Effector memory CD8-positive, alpha-beta T cell (primary cell): ENCODE measurements at places on chromosomes 12 and 14.
A peak's percentile ranks its signal among the peaks of the same experiment; 100 is the strongest.

DNA sequence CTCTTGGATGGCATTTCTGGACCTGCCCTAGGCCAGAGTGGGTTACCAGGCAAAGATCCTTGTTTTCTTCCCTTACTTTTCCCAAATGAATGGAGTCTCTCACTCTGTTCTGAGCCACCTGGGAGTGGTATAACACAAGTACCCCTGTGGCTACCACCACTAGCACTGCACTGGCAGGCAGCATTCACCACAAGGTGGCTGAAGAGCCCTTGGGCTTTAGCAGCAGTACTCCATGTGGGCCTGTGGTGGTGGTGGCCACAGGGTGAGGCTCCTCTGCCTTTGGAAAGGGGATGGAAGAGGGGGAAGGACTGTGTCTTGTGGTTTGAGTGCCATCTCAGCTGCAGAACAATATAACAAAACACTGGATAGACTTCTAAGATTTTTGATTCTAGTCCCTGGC lies 38.1 kb upstream of the LMNTD1 start:
- H3K4me3 ChIP-seq: no peak overlapping the region
- no peaks in the 10 kb centered on the region for H3K4me1 ChIP-seq
- H3K36me3 ChIP-seq: no peaks in the 10 kb centered on the region
- no peak for DNase-seq
- no peaks in the 10 kb centered on the region for H3K27me3 ChIP-seq

DNA sequence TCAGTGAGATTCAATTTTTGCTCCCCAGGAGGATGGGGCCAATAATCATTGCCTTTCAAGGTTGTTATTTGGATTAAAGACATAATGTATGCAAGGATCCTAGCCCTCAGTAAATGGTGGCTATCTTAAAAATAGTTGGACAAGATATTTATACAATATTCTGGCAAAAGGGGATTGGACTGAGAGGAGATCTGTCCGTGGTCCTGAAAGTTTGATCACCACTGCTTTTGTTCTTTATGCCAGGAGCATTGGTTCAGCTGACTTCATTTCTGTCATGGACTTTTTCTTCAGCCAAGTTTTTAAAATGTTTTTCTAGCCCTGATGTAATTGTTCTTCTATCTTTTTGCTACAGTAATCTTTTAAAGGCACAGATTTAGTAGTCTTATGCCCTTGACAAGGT lies 70.2 kb upstream of the TCL1A start:
- H3K4me3 ChIP-seq: no peak overlapping the region
- H3K36me3 ChIP-seq: no peaks in the 10 kb centered on the region
- H3K4me1 ChIP-seq: no peaks in the 10 kb centered on the region
- DNase-seq: no peak

DNA sequence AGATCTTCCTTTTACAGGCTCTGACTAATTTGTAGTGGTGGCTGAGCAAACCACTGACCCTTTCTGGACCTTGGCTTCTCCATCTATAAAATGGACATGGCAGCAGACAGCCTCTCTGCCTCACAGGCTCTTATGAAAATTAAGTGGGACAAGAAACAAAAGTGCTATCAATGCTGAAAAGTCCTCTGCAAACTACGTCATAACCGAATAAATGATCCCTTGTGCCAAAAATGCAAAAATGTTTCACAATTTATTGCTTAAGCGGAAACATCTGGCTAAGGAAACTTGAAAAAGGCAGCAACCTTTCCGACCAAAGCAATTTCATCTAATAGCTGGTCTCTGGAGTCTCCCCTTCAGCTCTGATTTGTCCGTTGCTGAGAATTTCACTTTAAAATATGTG lies 108.5 kb upstream of the PLXNC1 start:
- no peak for DNase-seq
- no peaks in the 10 kb centered on the region for H3K36me3 ChIP-seq
- H3K27ac ChIP-seq: no peak overlapping the region
- no peaks in the 10 kb centered on the region for H3K4me1 ChIP-seq
- no peak overlapping the region for H3K4me3 ChIP-seq

GRCh38 chr12:60930151-60930550 lies 1330.1 kb upstream of the USP15 start:
- no peak for DNase-seq
- H3K4me1 ChIP-seq: no peaks in the 10 kb centered on the region
- H3K27me3 ChIP-seq: no peaks in the 10 kb centered on the region
- H3K27ac ChIP-seq: no peak overlapping the region
- no peak overlapping the region for H3K4me3 ChIP-seq

GRCh38 chr14:86357876-86358275 lies 827.9 kb downstream of the FLRT2 start:
- H3K27me3 ChIP-seq: no peaks in the 10 kb centered on the region
- no peak for DNase-seq
- no peaks in the 10 kb centered on the region for H3K36me3 ChIP-seq
- H3K4me3 ChIP-seq: no peak overlapping the region
- H3K4me1 ChIP-seq: no peaks in the 10 kb centered on the region

GRCh38 chr12:100733817-100734593 lies 60.6 kb upstream of the ANO4 start:
- no peak overlapping the region for H3K4me3 ChIP-seq
- no peak overlapping the region for H3K27ac ChIP-seq
- H3K36me3 ChIP-seq: no peaks in the 10 kb centered on the region
- H3K4me1 ChIP-seq: no peaks in the 10 kb centered on the region
- DNase-seq: no peak

GRCh38 chr12:31966558-31967205 lies 7.5 kb downstream of the RESF1 start:
- H3K4me3 ChIP-seq: peak overlapping the region; percentile 97
- H3K36me3 ChIP-seq: peaks cover 80% of the 10 kb centered on the region
- DNase-seq: no peak
- peaks cover 92% of the 10 kb centered on the region for H3K4me1 ChIP-seq
- peak overlapping the region; percentile 91 for H3K27ac ChIP-seq

DNA sequence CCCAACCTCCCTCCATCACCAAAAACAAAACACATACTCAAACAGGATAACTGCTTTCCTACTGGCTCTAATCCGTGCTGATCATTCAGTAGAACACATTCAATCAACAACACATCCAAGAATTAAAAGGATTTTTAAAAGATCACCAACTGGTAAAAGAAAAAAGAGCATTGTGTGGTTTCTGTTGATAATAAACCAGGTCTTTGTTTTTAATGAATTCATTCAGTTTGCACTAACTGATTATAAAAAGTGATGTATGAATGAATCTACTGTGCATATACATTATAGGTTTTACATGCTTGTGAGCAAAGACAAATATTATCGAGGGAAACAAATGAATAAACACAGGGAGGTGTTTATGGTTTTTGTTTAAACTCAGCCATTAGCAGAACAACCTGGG lies 55.1 kb downstream of the CIT start:
- DNase-seq: no peak
- H3K36me3 ChIP-seq: no peaks in the 10 kb centered on the region
- no peak overlapping the region for H3K27ac ChIP-seq
- H3K4me1 ChIP-seq: no peaks in the 10 kb centered on the region
- H3K4me3 ChIP-seq: no peak overlapping the region

GRCh38 chr12:95820096-95820703 lies 29.6 kb upstream of the NTN4 start:
- H3K27me3 ChIP-seq: peaks cover 24% of the 10 kb centered on the region
- H3K36me3 ChIP-seq: no peaks in the 10 kb centered on the region
- H3K4me3 ChIP-seq: no peak overlapping the region
- no peak for DNase-seq
- H3K27ac ChIP-seq: no peak overlapping the region
- no peaks in the 10 kb centered on the region for H3K4me1 ChIP-seq

DNA sequence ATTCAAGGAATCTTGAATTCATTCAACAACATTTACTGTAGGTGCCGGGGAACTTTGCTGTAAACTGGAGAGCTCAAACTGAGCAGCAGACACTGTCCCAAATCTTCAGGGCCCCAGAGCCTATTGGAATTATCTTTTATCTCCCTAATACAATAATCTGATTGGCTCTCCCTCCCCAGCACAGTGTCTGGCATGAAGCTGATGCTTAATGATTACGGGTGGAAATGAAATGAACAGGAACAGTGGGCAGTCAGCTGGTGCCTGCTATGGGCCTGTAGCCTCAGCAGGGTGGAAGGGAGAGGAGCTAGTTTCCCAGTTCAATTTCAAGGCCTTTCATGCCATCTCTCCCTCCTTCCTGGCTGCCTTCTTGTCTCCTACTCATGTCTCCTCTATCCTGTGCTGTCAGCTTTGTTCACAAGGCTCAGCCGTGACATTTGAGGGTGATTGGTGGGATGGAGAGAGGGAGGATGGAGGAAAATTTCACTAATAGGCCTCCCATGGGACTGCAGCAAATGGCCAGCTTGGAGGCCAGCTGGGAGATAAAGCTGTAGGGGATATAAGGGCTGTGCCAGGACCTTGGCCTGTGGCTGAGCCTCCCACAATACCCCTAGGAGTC lies 4.3 kb upstream of the RAPGEF3 start:
- no peak overlapping the region for H3K4me3 ChIP-seq
- peaks cover 3% of the 10 kb centered on the region for H3K36me3 ChIP-seq
- no peak overlapping the region for H3K27ac ChIP-seq
- DNase-seq: no peak
- peaks cover 14% of the 10 kb centered on the region for H3K4me1 ChIP-seq
- H3K27me3 ChIP-seq: no peaks in the 10 kb centered on the region

- H3K27me3 ChIP-seq: peaks cover 22% of the 10 kb centered on the region
- peak overlapping the region; percentile 82 for H3K4me3 ChIP-seq
- H3K4me1 ChIP-seq: peaks cover 4% of the 10 kb centered on the region
- no peak for DNase-seq
- H3K27ac ChIP-seq: no peak overlapping the region
These were observed 384 bp upstream of the SMUG1 start for GRCh38 chr12:54189198-54189539.

- H3K27ac ChIP-seq: no peak overlapping the region
- peaks cover 2% of the 10 kb centered on the region for H3K36me3 ChIP-seq
- peaks cover 71% of the 10 kb centered on the region for H3K27me3 ChIP-seq
- no peak overlapping the region for H3K4me3 ChIP-seq
- H3K4me1 ChIP-seq: no peaks in the 10 kb centered on the region
These were observed 100.7 kb upstream of the EIF5 start for GRCh38 chr14:103233328-103233727.

DNA sequence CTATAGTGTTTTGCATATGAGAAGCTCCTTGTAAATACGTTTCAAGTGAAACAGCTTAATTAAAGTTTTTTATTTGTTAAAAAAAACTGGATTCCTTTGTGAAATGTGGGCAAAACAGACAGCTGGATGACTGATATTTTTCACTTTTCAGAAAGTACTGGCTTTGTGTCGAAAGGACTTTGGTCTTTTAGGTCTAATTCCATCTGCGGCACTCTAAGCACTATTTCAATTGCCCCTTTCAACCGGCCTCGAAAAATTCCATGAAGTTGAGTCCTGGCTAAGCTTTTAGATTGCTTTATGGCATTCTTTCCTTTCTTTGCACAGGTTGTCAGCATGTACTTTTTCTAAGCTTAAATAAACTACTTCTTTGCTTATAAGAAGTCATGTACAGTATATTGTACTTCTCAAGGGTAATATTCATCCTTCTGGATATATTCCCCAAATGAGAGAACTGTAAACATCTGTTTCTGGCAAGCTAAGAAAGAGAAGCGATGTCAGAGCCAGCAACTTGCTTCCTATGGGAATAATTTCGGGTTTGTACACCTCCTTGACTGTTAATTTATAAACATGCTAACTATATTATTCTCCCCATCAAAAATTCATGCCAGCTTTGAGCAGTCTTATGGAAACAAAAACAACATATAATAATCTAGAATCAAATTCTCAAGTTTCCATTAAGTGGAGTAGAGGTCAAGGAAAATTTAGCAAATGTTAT lies 611.3 kb downstream of the ETNK1 start:
- no peaks in the 10 kb centered on the region for H3K27me3 ChIP-seq
- no peaks in the 10 kb centered on the region for H3K36me3 ChIP-seq
- no peak overlapping the region for H3K4me3 ChIP-seq
- no peaks in the 10 kb centered on the region for H3K4me1 ChIP-seq
- H3K27ac ChIP-seq: no peak overlapping the region

DNA sequence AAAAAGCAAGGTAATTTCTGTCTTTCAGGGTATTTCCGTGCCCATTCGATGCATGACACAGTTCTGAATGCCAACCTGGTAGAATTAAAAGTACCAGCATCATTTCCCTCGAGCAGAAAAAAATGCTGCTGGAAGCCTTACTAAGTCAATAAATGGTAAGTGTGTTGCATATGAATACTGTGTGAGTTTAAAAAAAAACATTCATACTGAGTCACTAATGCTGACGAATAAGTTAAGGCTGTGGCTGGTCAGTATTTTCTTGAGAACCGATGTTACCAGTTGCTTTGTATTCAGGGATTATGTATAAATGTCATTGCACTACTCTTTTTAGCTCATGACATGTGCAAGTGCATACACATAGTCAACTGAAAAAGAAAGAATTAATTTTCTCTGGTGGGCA lies 710.2 kb downstream of the TRHDE start:
- DNase-seq: no peak
- H3K36me3 ChIP-seq: no peaks in the 10 kb centered on the region
- H3K4me3 ChIP-seq: no peak overlapping the region
- H3K4me1 ChIP-seq: no peaks in the 10 kb centered on the region
- no peaks in the 10 kb centered on the region for H3K27me3 ChIP-seq

- H3K4me1 ChIP-seq: no peaks in the 10 kb centered on the region
- no peak overlapping the region for H3K4me3 ChIP-seq
- H3K27ac ChIP-seq: no peak overlapping the region
- DNase-seq: no peak
These were observed 380.1 kb downstream of the ALG10 start for GRCh38 chr12:34402228-34402898.

GRCh38 chr14:55120571-55121495 lies 8.2 kb upstream of the LGALS3 start:
- DNase-seq: no peak
- H3K4me3 ChIP-seq: no peak overlapping the region
- peaks cover 14% of the 10 kb centered on the region for H3K4me1 ChIP-seq

DNA sequence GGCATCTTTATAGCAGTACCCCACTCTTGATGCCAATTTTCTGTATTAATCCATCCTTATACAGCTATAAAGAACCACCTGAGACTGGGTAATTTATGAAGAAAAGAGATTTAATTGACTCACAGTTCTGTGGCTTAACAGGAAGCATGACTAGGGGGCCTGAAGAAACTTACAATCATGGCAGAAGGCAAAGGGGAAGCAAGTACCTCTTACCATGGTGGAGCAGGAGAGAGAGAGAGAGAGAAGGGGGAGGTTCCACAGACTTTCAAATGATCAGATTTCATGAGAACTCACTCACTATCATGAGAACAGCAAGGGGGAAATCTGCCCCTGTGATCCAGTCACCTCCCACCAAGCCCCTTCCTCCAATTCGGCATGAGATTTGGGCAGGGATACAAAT lies 84.4 kb downstream of the SLC24A4 start:
- no peaks in the 10 kb centered on the region for H3K36me3 ChIP-seq
- no peaks in the 10 kb centered on the region for H3K27me3 ChIP-seq
- H3K4me1 ChIP-seq: no peaks in the 10 kb centered on the region
- no peak for DNase-seq
- H3K4me3 ChIP-seq: no peak overlapping the region

- H3K27me3 ChIP-seq: no peaks in the 10 kb centered on the region
- H3K27ac ChIP-seq: peak overlapping the region; percentile 57
- DNase-seq: peak; percentile 50
- peak overlapping the region; percentile 61 for H3K4me3 ChIP-seq
These were observed 6.0 kb downstream of the FBXW8 start for GRCh38 chr12:116916714-116917114.

GRCh38 chr12:121536054-121536898 lies 44.5 kb downstream of the KDM2B start:
- peaks cover 57% of the 10 kb centered on the region for H3K36me3 ChIP-seq
- H3K4me1 ChIP-seq: peaks cover 54% of the 10 kb centered on the region
- H3K27me3 ChIP-seq: no peaks in the 10 kb centered on the region
- DNase-seq: peak; percentile 32
- H3K4me3 ChIP-seq: peak overlapping the region; percentile 81
- H3K27ac ChIP-seq: peak overlapping the region; percentile 98
